Stimulated activated CD8-positive, alpha-beta memory T cell treated with anti-CD3 and anti-CD28 coated beads, Interleukin-4, amount 100 ng/mL, for 1 hour (primary cell): ENCODE measurements at places on chromosomes 7 and 10.

GRCh38 chr7:142355328-142355727 lies 97.5 kb upstream of the PRSS58 start:
- DNase-seq: no peak

GRCh38 chr7:36264123-36264801 lies 111.2 kb downstream of the EEPD1 start:
- no peak for DNase-seq

- no peak for DNase-seq
Observed at GRCh38 chr7:75987026-75987804, 7.2 kb downstream of the TMEM120A start.

- DNase-seq: no peak
Observed at GRCh38 chr10:45255706-45256105, 59.7 kb downstream of the OR13A1 start.

GRCh38 chr7:108322925-108323832 lies 133.1 kb downstream of the NRCAM start:
- no peak for DNase-seq

DNA sequence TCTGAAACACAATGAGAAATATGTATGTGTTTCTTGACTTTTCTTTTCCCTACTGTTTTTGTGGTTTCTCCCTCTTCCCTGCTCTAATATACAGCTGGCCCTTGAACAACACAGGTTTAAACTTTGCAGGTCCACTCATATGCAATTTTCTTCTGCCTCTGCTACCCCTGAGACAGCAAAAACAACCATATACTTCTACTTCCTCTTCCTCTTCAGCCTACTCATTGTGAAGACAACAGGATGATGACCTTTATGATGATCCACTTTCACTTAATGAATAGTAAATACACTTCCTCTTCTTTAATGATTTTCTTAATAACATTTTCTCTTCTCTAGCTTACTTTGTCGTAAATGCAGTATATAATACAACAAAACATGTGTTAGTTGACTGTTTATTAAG lies 35.0 kb upstream of the DGKB start:
- no peak for DNase-seq

DNA sequence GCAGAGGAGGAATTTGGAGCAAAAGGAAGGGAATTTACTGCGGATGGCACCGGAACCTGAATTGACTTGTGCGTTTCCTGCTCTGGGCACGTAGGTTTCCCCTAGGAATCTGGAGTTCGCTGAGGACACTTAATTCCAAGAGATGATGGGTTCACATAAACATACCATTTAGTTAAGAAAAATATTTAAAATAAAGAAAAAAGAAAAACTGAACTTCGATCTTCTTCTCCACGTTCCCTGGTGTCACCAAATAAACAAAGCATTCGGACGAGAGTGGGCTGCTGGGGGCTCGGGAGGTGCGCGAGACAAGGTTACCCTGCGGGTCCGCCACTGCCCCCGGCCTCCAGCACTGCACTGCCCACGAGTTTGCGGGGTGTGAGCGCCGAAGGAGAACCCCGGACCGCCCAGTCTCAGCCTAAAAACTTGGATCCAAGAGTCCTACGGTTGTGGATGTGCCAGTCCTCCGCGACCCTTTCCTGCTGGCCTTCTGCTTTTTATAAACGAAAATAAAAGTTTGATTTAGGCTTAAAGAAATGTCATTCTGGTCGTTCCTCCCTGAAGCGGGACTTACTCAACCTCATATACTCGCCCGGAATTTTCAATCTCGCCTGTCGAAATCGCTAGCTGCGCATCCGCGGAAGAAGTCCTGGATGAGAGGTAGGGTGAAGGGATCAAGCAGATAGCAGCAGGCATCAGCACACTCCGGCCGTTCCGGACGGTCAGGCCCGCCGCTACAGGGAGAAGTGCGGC lies 30.3 kb downstream of the SKIDA1 start:
- DNase-seq: no peak

GRCh38 chr7:114081606-114082425 lies 163.0 kb upstream of the PPP1R3A start:
- no peak for DNase-seq

- DNase-seq: no peak
Observed at GRCh38 chr7:51158211-51158610, 158.4 kb downstream of the COBL start.

DNA sequence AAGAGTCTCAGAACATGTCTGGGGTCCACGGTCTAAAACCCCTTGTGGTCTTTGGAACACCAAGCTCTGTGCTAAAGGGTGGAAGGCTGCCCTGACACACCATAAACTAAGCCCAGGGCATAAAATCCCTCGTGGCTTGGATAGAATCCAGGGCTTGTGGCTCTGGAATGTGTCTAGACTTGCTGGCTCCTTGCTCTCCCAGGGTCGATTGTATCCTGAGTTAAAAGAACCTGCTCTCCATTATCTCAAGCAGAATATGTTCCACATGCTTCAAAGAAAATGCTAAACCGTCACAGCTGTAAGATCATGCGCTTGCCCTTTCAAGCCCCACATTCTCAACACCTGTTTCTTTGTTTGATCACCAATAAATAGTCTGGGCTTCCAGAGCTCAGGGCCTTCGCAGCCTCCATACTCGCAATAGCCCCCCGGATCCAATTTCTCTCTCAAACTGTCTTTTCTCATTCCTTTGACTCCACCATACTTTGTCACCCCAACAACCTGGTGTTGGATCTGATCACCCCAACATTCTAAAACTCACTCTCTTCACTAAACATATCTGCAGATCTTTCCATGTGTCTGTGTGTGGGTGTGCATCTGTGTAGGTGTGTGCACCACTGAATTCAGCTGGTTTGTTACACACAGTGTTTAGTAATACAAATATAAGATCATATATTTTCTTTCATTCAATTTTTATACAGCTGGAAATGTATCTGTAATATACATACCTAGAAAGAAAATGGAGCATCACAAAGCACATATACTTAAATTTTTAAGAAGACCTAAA lies 238.5 kb downstream of the ZMYND11 start:
- DNase-seq: no peak

GRCh38 chr7:506921-507622 lies 12.6 kb downstream of the PDGFA start:
- no peak for DNase-seq

DNA sequence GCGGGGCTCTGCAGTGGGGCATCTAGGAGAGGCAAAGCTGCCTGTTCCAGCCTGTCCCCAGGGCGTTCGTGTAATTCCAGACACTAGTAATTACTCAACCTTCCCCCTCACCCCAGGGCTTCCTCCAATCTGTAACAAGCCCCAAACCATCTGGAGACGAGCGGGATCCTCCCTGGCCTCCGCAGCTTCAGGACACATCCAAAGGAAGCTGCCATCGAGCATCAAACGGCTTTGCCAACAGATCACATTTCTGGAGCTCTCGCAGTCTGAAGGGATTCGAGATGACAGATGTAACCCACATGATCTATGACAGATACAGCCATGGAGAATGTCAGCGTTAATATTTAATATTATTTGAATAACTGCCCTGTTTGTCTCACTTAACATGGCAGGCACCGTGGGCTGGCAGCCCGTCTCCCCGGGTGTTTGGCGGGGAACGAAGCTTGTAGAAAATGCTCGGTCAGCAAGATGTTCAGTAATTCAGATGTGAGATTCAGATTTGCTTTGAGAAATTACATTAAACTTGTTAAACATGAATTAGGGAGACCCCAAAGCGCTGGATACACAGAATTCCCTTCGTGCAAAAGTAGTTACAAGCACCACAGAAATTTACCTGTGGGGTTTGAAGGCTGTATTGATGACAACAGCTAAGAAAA lies 108.5 kb upstream of the C7orf33 start:
- no peak for DNase-seq

GRCh38 chr7:72924386-72924732 lies 536 bp upstream of the POM121 start:
- DNase-seq: no peak

GRCh38 chr7:114153700-114154099 lies 234.9 kb upstream of the PPP1R3A start:
- no peak for DNase-seq

- no peak for DNase-seq
Observed at GRCh38 chr7:4461531-4461930, 220.6 kb upstream of the FOXK1 start.

- DNase-seq: no peak
Observed at GRCh38 chr7:102279537-102280400, 6.9 kb upstream of the SH2B2 start.

- DNase-seq: no peak
Observed at GRCh38 chr10:79170993-79171392, 102.2 kb downstream of the ZMIZ1 start.

DNA sequence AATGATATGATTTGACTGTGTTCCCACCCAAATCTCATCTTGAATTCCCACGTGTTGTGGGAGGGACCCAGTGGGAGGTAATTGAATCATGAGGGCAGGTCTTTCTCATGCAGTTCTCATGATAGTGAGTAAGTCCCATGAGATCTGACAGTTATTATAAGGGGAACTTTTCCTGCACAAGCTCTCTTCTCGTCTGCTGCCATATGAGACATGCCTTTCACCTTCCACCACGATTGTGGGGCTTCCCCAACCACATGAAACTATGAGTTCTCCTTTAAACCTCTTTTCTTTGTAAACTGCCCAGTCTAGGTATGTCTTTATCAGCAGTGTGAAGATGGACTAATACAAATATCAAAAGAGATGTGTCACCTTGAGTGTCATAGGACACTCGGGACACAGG lies 502.7 kb upstream of the PODXL start:
- DNase-seq: no peak

DNA sequence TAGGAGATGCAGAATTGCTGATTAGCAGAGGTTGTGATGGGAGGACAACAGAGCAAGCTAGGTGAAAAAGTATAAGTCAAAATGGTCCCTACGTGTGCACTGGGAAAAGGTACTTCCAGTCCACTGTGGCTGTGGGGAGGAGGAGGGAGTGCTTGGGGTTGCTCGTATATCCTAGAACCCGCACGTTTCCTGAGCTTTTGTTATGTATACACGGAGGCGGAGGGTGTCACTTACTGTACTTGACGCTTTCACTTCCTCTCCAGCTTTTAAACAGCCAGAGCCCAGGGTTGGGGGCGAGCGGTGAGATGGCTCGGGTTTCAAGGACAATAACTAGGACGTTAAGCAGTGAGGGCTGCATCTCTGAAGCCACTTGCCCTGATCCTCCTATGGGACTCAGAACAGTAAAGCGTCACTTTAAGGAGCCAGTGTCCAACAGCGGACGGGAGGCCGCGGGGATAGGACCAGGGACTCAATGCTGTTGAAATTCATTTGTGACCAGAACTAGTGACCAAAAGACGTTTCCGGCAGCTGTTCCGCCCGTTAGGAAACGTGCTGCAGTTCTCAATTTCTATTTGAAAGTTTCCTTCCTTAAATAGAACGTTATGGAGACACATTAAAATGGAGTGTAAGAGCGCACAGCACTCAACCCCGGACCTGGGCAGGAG lies 985 bp upstream of the ETV1 start:
- no peak for DNase-seq

DNA sequence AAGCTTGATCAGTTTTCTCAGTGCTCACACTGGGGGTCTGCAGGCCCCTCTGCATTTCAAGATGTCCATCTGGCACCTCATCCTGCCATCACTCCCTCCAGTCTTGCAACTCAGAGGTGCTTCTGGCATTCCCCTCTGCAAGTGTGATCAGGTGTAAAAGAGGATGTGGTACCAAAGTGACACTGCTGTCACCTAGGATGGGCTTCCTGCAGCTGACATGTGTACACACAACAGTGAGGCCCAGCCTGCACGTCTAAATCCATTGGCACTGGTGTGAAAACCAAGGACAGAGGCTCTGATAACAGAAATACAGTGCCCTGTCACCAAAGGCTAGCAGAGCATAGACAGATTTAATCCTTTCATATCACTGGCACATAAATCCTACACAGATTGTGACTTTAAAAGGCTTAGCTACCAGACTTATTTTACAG lies 162.5 kb upstream of the CELF2 start:
- DNase-seq: no peak

GRCh38 chr10:44761076-44761475 lies 150.1 kb upstream of the TMEM72 start:
- DNase-seq: no peak

GRCh38 chr7:139033346-139034114 lies 2.3 kb downstream of the ZC3HAV1L start:
- DNase-seq: no peak

- DNase-seq: no peak
Observed at GRCh38 chr10:6062101-6062771, at the start of gene IL2RA. TSS of gene IL2RA (minus strand) at chr10:6062367. CDS start at chr10:6062151, 216 bp downstream.

- no peak for DNase-seq
Observed at GRCh38 chr10:64345856-64346255, 824.7 kb downstream of the REEP3 start.

DNA sequence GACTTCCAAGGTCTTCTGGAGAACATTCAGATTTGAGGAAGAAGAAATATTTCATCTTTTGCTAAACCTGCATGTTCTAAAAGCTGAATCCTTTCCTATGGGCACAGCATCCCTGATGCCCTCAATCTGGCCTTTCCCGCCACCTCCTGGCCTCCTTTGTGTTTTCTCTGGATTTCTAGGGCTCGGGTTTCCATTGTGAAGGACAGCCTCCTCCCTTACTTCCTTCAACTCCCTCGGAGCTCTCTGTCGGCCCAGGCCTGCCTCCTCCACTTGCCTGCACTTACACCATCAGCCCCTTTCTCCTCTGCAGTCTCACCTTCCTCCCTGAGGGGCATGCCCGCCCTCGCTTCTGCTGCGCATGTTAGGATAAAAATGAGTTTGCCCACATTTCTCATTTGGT lies 75.4 kb downstream of the WIPF3 start:
- DNase-seq: no peak

GRCh38 chr10:614790-615582 lies 74.5 kb downstream of the DIP2C start:
- DNase-seq: no peak

GRCh38 chr10:95552679-95553342 lies 8.4 kb downstream of the SORBS1 start:
- no peak for DNase-seq

DNA sequence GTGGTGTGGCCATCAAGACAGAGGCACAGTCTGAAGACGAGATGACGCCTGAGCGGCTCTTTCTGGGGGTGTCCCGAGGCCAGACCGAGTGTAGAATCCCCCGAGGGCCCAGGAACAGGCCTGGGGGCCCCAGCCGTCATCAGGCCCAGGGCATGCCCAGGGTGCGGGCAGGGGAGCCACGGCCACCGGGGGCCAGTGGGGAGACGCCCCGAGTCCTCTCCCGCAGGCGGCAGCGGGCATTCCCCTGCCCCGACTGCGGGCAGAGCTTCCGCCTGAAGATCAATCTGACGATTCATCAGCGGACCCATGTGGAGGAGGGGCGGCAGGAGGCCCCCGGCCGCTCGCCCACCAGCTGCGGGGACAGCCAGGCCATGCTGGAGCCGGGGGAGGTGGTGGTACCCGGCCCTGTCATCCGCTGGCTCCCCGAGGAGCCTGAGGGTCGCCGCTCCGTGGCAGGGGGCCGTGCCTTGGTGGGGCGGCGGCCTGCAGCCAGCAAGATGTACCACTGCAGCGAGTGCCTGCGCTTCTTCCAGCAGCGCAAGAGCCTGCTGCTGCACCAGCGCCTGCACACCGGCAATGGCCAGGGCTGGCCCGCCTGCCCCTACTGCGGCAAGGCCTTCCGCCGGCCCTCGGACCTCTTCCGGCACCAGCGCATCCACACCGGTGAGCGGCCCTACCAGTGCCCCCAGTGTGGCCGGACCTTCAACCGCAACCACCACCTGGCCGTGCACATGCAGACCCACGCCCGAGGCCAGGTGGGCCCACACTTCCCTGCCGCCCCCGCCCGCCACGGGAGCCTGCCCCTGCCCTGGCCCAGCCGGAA lies 19.7 kb downstream of the ZNF783 start:
- DNase-seq: no peak
